ENCODE measurements at places on chromosomes 13 and 19.

GRCh38 chr13:50080911-50081678 is 65.9 kb downstream of the KCNRG start:
- peak; percentile 15 for DNase-seq

DNA sequence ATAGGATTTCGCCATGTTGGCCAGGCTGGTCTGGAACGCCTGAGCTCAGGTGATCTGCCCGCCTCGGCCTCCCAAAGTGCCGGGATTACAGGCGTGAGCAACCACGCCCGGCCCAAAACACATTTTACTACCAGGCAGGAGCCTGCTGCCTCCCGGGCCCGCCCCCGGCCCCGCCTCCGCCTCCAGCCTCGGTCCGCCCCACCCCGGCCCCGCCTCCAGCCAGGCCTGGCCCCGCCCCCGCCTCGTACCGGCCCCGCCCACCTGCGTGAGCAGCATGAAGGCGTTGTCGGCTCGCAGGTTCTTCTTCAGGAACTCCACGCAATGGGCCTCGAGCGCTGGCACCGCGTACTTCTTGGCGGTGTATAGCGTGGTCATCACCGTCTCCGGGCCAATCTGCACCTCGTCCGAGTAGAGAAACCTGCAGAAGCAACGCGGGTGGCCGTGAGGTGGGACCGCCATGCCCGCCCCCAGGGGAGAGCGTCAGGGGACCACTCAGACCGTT is 22.7 kb downstream of the BTBD2 start:
- no peak for DNase-seq

DNA sequence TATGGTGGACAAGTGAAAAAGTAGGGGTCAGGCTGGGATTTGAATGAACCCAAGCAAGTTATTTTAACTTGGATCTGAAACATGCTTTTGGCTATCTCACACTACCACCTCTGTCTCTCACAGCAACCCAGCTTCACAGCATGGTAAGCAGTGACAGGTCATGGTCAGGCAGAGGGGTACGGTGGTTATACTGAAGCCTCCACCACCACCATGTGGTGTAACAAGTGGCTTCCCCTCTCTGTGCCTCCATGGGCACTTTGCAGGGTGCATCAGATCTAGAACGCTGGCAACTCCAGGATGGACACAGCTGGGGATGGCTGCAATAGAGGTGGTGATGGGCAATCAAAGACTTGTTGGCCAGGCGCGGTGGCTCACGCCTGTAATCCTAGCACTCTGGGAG is 739 bp upstream of the TMEM145 start:
- no peak for DNase-seq

DNA sequence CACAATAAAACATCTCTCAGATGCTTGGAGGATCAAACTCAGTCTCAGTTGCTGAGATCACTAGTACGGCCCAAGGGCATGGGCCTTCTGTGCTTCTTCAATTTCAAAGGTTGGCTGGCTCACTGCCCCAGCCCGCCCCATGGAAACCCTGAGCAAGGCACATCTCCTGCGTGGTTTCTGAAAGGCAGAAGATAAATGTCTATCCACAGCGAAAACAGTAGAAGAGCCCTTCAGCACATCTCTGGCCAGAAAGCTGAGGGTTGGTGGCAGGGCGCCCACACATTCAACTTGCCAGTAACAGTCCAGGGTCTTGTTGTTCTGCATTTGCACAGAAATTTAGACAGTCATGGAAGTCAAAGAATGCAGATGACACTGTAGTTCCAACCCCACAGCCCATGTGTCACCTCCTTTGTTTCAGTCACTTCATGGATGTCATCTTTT is 24.0 kb upstream of the KATNAL1 start:
- DNase-seq: no peak

DNA sequence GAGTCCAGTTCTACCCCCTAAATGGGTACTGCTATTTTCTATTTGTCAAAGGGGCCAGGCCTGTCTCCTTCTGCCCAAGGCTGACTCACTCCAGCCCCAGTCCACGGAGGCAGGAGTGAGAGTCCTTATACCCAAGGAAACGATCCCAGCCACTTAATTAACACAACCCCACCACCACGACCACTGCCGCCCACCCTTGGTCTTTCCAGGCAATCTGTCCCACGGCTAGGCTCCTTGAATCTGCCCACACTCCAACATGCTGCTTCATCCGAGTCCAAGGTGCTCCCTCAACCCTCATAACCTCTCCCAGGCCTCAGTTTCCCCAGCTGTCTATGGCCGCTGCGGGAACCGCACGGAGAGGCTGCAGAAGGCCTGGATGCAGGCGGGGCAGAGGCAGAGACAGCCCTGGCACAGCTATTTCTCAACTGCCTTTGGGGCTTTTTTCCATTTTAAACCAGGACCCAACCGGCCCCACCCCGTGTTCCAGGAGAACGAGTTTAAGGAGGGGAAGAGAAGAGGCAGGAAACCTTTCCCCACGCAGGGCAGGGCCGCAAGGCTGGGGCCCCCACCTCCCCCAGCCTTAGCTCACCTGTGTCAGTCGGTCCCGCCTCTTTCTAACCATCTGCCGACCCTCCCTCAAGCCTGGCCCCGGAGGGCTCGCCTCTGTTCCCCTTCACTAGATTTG is 746 bp downstream of the RAB3D start:
- no peak for DNase-seq

DNA sequence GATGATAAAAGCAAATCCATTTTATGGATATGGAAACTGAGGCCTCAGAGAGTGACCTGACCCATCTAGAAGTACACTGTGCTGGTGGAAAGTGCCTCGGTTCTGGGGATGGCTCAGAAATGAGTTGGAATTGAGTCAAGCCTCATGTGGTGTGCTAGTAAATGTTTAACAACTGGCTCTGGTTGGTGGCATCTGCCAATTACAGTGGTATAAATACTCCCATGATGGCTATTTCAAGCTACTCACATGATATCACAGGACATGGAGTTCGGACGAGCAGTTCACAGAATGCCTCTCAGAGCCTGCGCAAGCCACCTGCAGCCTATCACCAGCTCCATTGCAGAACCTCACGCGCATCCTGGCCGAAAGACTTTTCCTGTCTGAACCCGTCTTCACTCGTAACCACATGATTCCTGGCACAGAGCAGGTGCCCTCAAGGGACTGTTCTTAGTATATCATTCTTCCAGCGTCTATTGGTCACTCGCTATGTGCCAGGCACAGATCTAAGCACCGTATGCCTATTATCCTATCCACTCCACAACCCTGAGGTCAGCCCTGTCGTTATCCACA is 9.1 kb downstream of the TMEM150B start:
- no peak for DNase-seq

DNA sequence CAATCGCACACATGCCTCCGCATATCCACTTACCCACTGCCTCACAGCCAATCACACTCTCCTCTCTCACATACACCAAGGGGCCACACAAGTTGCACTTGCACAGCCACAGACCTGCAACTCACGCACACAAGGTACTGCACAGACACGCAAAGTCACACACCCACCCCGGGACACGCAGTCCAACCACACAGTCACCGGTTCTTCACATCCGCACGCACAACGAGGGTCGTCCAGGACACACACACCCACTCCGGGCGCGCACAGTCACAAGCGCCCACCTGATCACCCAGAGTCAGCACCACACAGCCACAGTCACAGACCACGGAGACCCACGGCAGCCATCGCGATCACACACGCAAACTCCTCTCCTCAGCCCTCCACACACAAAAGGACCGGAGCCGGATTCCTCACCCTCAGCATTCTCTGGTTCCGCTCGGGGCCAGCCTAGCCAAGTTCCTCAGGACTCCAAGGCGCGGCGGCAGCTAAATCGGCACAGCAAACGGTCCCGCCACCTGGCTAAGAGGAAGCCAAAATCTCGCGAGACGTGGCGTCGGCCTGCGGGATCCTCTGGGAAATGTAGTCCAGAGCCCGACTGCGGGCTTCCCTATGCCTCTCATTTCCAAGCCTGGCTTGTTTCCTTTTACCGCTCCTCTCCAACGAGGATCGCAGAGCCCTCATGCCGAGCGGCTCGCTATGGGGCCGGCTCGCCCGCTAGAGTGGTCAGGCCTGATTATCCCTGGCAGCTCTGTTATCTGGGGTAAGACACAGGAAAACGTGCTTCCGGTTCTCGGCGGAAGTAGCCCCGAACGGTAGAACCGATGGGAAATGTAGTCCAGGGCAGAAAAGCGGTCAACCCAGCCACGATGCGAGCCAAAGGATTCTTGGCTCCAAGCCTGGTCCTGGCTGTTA is at the start of gene ZNF850:
Gene ZNF850, minus strand, starts transcription at position 497 of the 912 bp plus-strand sequence. CDS start 10,201 bp downstream, outside the sequence.
- peak; percentile 93 for DNase-seq

- DNase-seq: no peak
Observed at GRCh38 chr13:105814902-105815250, 720.6 kb downstream of the EFNB2 start.

GRCh38 chr13:46318986-46319385 is 68.1 kb downstream of the RUBCNL start:
- DNase-seq: no peak

DNA sequence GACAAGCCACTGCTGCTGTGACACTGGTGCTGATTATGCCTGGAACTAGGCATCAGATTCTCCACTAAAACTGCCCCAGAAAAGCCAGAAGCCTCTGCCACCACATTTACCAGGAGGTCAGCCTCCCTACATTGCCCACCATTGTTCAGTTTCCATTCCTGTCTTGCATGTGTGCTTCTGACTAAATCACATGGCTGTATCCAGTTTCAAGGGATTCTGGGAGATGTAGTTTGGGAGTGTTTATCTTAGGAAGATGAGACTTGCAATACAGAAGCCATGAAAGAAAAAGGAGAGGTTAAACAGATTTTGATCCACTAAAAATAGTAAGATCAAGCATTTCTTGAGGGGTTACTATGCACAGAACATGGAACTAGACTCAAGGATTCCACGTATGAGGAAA is 40.7 kb upstream of the SERPINE3 start:
- no peak for DNase-seq

DNA sequence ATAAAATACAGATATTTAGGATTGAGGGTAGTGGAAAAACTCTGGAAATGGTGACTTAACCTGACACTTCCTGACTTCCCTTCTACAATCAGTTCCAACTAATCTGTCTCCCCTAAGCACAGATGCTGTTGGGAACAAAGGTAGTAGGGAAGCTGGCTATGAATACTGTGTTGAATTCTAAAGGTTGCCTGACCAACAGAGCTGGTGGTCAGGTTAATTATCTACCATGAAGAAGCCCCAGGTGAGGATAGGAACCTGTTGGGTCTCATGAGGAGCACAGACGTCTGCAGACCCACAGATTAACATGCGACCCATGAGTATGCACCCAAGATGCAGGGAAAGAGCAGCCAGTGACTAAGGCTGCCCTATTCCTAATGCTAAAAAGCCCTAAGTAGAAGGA is 172.3 kb downstream of the DIAPH3 start:
- DNase-seq: no peak

DNA sequence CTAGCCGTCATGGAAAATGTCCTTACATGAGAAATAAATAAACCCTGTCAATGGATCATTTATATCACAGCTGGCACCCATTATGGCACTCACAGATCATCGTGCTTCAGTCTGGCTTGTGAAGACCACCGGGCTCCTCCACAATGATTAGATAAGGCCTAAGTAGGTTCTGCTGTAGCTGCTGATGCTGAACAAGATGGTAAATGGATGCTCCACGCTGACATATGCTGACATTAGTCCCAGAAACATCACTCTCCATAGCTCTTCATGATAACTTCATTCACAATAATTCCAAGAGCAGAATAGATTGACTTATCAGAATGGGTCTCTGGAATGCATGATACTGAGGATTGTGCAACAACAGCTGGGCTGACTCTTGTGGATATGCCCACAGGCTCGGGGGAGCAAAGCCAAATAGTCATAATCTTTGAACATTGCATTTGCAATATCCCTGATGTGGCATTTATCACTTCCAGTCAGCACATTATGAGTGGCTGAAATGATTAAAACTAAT is 63.8 kb upstream of the RXFP2 start:
- DNase-seq: no peak

- DNase-seq: no peak
Observed at GRCh38 chr13:113969973-113970611, 3.8 kb downstream of the C13orf46 start.

GRCh38 chr13:39452417-39452816 is 150.6 kb downstream of the LHFPL6 start:
- no peak for DNase-seq

GRCh38 chr13:77305266-77305665 is 21.6 kb downstream of the MYCBP2 start:
- no peak for DNase-seq

GRCh38 chr19:54387991-54388801 is 23.5 kb upstream of the LAIR1 start:
- DNase-seq: no peak

- no peak for DNase-seq
Observed at GRCh38 chr13:21310220-21310619, 133.8 kb downstream of the MRPL57 start.

GRCh38 chr13:75145927-75146326 is 336.0 kb downstream of the TBC1D4 start:
- no peak for DNase-seq

GRCh38 chr13:113398963-113399754 is 35.2 kb upstream of the GRTP1 start:
- DNase-seq: no peak

- no peak for DNase-seq
Observed at GRCh38 chr13:98221234-98221633, 44.2 kb upstream of the RNF113B start.

DNA sequence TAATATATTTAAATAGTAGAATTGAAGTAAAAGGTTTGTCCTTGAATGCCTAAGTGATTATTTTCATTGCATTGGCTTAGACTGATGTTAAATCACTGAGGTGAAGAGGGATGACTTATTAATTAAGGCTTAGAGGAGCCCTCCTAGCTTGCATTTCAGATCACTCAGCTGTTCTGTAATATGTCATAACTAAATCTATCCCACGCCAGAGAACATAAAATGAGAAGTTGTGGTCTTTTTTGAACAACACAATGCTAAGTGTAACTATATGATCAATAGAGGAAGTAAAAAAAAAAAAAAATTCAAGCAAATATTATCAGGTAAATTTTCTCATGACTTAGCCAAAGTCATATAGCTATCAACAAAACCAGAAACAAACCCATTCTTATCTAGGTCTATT is 752.2 kb downstream of the GPC5 start:
- DNase-seq: no peak

GRCh38 chr13:74726206-74726605 is 592.0 kb upstream of the KLF12 start:
- DNase-seq: no peak

DNA sequence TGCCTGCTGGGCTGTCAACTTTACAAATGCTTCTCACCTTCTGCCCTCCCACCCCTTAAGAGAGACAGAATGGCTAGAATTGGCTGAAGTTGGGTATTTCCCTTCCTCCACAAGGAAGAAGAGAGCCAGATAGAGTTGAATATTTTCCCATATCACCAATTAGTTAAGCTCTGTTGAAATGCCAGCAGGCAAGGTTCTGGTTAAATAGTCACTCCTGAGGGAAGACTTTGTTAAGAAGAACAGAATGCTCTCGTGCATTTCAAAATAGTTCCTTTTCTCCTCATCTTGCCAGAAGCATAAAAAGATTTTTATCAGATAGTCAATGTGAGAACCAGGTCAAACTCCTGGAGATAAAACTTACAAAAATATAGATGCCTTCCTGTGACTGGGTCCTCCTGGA is 2857.0 kb upstream of the PCDH20 start:
- no peak for DNase-seq

GRCh38 chr13:51614350-51614786 is 30.1 kb downstream of the WDFY2 start:
- DNase-seq: no peak

GRCh38 chr13:65710514-65710913 is 1519.6 kb downstream of the PCDH9 start:
- DNase-seq: no peak

GRCh38 chr19:55492362-55492944 is 4.2 kb downstream of the SSC5D start:
- DNase-seq: no peak
